Retinal pigment epithelial cell (primary cell): ENCODE measurements at places on chromosomes 7 and 10.

- DNase-seq, result no peak
Observed at GRCh38 chr10:28719789-28720436, 42.6 kb downstream of the BAMBI start.

DNA sequence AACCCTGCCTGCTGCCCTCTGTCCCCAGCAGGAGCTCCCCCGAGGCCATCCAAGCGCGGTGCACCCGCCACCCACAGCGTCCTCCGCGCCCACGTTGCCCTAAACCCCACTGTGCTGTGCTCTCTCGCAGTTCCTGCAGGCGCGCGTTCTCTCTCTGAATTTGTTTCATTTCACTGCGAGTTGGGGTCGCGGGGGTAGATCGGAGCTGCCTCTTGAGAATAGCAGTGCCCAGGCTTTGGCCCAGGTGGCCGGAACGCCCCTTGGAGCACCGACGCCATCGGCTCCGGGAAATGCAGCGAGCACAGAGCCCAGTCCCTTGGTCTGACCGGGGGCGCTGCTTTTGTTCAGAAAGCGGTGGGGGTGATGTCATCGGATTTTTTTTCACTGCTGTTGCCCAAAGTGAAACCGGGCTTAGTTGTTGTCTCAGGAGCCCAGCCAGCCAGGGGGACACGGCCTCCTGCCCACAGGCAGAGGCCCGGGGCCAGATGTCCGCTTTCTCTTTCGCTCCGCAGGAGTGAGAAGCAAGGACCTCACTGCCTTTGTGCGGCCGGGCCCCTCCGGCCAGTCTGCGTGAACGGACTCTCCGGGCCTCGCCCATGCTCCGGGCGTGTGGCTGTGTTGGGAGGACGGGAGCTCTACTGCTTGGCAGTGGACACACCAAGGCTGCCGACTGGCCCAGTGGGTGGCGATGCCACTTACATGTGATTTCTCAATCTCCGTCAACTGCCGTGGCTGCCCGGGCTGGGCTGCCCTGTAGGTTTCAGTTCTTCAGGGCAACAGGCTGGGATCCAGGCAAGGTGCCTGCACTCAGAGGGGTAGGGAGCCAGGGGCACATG, 43.1 kb downstream of the FOXK1 start:
- DNase-seq, result no peak

DNA sequence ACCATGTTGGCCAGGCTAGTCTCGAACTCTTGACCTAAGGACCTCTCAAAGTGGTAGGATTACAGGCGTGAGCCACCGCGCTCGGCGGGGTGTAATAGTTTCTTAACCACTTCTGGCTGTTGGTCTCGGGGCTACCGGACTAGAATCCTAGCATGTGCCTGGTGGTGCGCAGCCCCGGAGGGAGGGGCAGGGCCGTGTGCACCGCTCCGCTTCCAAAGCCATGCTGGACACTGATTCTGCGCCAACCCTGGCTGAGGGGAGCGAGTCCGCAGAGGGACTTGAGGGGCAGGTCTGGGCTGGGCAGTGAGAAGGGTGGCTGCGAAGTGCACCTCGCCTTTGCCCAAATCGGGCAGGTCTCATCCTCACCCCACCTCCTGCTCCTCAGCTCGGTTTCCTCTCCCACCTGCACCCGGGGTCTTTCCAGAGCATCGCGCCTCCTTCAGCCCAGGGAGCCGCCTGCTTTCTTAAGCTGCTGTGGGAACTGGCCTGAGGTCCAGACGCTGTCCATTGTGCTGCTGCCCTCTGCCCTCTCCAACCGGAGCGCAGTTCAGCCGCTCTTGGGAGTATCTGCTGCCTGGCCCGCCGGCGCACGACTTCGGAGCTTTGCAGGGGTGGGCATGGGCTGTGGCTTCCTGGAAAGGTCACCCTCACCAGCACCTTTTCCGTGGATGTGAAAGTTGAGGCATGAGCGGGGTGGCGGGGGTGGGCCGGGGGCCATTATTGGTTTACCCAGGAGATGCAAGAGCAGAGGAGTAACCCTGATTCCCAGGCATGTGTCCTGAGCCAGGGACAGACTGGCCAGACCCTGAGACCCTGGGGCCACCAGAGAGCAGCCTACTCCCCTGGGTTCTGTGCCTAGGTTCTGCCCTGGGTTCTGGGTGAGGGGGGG, 422.6 kb upstream of the NUPR2 start:
- DNase-seq, result no peak

- no peak for DNase-seq
Observed at GRCh38 chr10:43037440-43037839, 39.4 kb upstream of the RET start.
